RPMI7951 (cell line): ENCODE measurements at places on chromosomes 16 and 17. TPM values are rescaled to one million over a fixed set of nuclear protein-coding genes. Genes with fewer than 3 reads are reported as not detected.

DNA sequence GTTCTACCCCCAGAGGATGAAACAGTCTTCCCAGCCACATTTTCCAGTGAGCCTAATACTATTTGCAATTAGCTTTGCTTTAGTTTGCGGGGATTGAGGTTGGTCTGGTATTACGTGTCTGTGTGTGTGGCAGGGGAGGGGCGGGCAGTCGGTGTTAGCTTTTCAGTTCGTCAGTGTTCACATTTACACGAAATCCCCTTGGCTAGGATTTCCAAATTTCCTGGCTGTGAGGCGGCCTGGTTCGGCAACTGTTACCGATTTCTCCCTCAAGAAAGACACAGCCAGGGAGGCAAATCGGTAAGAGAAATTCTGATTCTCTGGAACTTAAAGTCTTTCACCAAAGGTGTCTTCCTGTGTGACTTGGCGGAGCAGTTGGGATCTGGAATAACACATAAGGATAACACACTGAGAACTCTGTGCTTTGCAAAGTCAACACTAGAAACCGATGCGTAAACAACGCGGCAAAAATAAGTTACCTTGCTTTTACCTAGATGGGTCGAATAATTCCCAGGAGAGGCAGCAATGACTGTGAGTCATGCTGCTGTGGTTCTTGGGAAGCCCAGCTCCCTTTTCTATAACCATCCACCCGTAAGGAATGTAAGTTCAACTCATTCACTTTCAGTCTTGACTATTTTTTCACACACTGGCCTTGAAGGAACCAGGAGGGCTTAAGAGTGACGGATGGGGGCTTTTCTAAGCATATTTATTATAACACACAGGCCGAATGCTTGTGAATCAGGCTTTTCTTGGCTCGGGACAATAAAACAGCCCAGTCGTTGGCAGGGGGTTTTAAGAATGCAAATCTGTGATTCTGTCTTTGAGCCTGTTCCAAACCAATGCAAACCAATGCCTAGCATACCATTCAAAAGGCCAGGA, 24.2 kb downstream of the GPRC5B start:
- peak; percentile 6 for DNase-seq

DNA sequence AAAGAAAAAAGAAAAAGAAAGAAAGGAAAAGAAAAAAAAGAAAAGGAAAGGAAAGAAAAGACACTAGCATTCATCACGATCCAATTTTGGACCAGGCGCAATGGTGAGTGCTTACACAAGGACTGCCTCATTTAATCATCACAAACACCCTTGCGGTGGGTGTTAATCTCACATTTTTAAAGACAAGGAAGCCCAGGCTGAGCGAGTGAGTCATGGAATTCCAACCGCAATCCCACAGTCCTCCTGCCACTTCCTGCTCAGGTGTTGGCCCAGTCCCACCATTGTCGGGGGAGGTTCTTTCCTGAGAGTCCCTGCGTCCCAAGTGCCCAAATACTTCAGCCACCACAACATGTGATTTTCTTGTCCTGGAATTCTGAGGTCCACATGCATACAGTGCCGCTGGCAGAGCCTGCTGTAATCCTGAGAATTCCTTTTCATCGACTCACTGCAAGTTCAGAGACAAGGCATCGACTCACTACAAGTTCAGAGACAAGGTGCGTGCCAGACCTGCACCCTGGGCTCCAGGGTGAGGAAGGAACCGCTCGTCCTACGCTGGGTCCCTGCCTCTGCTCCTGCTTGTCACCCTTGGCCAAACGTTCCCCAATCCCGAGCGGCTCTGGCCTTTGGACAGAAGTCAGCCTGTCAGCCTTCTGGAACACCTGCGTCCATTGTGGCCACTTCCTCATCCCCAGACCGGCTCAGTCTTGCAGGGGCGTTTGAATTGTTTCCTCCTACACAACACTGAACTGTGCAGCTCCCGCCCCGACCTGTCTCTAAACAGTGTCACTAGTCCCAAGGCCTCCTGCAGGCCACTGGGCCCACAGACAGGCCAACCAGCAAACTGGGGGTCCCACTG, 5.8 kb downstream of the ZG16B start:
- peak; percentile 99 for DNase-seq

DNA sequence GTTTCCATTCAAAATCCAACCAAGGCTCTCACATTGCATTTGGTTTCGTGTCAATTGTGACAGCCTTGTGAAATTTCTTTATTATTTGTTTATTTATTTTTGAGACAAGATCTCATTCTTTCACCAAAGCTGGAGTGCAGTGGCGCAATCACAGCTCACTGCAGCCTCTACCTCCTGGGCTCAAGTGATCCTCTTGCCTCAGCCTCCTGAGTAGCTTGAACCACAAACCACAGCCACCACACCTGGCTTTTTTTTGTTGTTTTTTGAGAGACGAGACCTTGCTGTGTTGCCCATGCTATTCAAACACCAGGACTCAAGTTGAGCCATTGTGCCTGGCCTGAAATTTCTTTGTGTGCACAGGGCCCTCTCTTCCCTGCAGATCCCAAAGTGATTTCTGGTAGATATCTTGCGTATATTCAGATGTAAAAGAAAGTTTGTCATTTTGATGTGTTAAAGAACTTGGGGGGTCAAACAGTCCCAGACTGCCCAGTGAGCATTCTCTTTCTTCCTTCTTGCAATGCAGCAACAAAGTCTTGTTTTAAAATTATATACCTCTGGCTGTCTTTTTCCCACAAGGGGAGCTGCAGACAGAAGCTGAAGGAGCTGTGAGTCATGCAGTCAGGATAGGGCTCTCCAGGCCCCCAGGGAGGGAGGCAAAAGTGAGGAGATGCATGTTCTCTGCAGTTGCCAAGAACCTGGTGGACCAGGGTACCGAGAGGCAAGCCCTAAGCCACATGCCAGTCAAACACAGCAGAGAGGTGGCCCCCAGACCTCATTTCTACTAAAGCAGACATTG, 15.5 kb upstream of the USP22 start:
- DNase-seq, result peak; percentile 66

GRCh38 chr16:69049603-69050375, 55.7 kb upstream of the HAS3 start:
- DNase-seq, result no peak

DNA sequence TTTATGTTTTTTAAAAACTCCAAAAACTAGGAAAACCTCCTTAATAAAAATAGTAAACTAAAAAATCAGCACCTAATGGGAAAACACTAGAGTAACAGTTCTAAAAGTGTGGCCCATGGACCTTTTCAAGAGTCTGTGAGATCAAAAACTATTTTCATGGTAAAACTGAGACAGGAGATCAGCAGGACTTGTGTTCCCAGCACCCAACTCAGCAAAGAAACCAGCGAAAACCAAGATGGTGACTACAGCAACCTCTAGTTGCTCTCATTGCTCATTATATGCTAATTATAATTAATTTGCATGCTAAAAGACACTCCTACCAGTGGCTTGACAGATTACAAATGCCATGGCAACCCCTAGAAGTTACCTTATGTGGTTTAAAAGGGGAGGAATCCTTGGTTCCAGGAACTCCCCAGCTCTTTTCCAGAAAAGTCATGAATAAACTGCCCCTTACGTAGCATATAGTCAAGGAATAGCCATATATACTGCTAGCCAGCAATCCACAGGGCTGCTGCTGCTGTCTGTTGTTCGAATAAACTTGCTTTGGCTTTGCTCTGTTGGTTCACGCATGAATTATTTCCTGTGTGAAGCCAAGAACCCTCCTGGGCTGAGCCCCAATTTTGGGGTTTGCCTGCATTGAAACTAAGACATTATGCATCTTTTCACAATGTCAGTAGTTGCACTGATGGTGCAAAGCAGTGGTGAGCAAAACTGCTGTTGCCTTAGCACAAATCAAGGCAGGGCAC, 12.4 kb downstream of the CMTR2 start:
- no peak for DNase-seq

GRCh38 chr17:72829883-72830282, 262.6 kb downstream of the SLC39A11 start:
- DNase-seq, result no peak

- no peak for DNase-seq
Measured at GRCh38 chr16:23120562-23120961, 28.7 kb downstream of the USP31 start.

DNA sequence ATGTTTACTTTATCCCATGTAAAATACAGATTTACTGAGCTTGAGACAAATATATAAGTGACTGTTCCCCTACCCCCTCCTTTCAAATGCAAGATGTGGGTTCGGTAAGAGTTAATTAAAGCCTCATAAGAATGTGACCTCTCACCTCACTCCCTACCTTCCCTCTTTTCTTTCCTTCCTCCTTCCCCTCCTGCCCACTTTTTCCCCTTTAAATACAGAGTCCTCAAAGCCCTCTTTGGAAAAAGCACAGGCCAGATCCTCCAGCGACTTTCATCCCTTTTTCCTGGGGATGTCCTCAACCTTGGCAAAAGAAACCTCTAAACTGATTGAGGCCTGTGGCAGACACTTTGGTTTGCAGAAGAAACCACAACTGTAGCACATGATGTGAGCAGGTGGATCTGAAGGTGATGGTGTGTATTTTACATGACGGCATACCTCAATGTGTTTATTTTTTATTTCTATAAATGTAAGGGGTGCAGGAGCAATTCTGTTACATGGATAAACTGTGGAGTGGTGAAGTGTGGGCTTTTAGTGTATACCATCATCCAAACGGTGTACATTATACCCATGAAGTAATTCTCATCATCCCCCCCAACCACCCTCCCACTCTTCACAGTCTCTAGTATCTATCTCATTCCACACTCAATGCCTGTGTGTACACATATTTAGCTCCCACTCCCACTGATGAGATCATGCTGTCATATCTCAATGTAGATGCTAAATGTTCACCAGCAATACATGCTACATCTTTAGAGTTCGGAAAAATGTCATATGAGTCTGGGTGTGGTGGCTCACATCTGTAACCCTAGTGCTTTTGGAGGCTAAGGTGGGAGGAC, 77.7 kb downstream of the XYLT1 start:
- DNase-seq, result no peak

Gene RBFOX1
- under 0.01 and 0.10 TPM in 2 replicates for total RNA-seq

Gene KRT28
- total RNA-seq, result not detected in 2 replicates

Gene MPRIP
- total RNA-seq, result 77.1 and 86.3 TPM in 2 replicates

Gene CLEC18C
- not detected in 2 replicates for total RNA-seq

Gene SPECC1
- total RNA-seq, result 40.3 and 45.4 TPM in 2 replicates

Gene SOST
- total RNA-seq, result not detected in 2 replicates

Gene BRICD5
- 0.96 and 0.98 TPM in 2 replicates for total RNA-seq

Gene MPV17L
- total RNA-seq, result 0.68 TPM in 1 of 2 replicates, not detected in the other

Gene RAB40B
- 3.2 and 7.3 TPM in 2 replicates for total RNA-seq

Gene TEX14
- not detected in 2 replicates for total RNA-seq

Gene ABCC12
- total RNA-seq, result 0.29 and 0.48 TPM in 2 replicates
